HCT116 (cell line): ENCODE measurements at places on chromosomes 4 and X.

DNA sequence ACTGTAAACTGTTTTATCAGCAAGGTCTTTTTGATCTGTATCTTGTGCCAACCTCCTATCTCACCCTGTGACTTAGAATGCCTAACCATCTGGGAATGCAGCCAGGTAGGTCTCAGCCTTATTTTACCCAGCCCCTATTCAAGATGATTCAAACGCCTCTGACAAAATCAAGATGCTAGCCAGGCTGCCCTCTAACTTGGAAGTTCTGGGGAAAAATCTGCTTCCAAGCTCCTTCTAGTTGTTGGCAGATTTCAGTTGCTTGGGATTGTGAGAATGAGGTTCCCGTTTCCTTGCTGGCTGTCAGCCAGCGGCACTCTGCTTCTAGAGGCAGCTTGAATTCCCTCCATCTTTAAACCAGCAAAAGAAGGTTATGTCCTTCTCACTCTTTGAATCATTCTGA, 34.7 kb downstream of the LUZP4 start:
- DNase-seq, result no peak

DNA sequence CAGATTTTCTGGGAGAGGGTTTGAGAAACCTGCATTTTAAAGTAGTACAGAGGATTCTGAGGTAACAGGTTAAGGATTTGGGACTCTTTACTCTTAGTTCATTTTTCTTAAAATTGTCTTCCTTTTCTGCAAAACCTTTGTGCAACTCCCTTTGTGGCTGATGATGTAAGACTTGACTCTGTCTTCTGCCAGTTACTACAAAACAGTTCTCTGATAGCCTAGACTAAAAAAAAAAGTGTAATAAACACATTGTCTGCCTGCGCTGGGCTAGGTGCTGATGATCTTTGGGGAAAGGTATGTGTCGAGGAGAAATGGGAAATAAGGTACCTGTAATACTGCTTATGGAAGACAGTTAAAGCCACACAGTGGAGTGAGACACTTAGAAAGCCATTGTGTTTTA, 28.7 kb downstream of the IL13RA1 start:
- no peak for DNase-seq

- DNase-seq, result no peak
These were observed 39.9 kb upstream of the PCDH19 start for GRCh38 chrX:100449696-100450608.

GRCh38 chr4:26787461-26788340, 72.9 kb upstream of the STIM2 start:
- peak; percentile 70 for DNase-seq

- no peak for DNase-seq
These were observed 175.5 kb upstream of the ADGRL3 start for GRCh38 chr4:61024610-61025009.

DNA sequence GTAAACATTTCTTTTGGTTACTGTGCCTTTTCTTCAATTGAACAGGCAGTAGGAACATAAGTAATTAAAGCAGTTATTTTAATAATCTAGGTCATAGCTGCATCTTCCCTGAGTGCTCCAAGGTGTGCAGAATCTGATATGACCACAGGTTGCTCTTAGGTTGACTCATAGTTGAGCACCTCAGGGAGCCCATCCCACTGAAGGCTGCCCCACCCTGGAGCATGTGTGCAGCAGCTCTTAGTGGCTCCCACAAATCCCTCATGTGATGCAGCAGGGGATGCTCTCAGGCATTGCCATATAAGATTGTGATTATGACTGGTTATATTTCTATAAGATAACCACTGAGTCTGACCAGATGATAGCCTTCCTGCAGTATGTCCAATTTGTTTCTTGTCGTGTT, 72.3 kb downstream of the ZNF518B start:
- DNase-seq, result no peak

DNA sequence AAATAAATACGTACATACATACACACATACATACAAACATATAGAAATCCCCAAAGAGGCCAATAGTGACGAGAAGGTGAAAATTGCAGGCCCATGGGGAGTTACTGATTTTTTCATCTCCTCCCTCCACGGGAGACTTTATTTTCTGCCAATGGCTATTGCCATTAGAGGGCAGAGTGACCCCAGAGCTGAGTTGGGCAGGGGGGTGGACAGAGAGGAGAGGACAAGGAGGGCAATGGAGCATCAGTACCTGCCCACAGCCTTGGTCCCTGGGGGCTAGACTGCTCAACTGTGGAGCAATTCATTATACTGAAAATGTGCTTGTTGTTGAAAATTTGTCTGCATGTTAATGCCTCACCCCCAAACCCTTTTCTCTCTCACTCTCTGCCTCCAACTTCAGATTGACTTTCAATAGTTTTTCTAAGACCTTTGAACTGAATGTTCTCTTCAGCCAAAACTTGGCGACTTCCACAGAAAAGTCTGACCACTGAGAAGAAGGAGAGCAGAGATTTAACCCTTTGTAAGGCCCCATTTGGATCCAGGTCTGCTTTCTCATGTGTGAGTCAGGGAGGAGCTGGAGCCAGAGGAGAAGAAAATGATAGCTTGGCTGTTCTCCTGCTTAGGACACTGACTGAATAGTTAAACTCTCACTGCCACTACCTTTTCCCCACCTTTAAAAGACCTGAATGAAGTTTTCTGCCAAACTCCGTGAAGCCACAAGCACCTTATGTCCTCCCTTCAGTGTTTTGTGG, 180.7 kb downstream of the AR start:
- DNase-seq, result no peak

GRCh38 chr4:15677507-15677988, 4.1 kb upstream of the FAM200B start:
- DNase-seq, result peak; percentile 82

DNA sequence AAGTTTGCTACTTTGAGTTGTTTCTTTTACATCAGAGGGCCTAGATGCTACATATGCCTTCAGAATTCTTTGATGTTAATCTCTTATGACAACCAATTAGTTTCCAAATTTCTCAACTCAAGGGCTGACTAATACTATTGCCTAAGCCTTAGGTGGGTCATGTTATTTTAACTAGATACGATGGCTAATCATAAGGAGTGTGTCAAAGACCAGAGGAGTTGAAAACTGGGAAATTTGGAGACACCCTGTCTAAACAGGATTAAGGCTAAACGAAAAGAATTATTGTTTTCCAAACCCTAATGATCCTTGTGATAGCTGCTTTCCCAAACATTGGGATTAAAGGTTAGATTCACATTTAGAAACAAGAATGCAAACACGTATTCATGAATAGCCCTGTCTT, 228.5 kb downstream of the PCDH7 start:
- peak; percentile 90 for DNase-seq

DNA sequence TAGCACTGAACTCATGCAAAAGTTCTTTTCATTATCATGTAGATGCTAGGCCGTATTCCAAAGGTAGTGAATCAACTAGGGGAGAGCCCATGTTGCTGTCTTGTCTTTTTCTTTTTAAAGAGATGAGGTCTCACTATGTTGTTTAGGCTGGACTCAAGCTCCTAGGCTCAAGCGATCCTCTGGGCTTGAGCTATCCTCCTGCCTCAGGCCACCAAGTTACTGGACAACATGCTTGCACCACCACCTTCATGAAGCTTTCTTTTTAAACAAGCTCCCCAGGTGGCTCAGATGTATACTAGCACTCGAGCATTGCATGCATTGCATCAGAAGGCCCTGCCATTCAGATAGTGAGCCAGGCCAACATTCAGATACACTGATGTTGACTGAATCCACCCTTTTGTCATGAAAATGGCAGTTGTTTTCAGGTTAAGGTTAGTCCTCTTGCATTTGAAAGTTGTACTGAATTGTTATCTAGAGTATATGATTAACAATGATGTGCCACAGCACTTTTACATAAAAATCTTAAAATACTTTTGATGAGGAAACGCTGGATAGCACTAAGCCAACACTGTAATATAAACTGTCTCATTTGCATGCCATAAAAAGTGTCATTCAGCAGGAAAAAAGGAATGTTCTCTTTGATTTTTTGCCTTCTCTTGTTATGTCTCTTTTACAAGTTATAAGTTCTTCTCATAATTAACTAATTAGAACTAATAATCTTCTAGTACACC, 76.7 kb downstream of the FNIP2 start:
- DNase-seq, result no peak

DNA sequence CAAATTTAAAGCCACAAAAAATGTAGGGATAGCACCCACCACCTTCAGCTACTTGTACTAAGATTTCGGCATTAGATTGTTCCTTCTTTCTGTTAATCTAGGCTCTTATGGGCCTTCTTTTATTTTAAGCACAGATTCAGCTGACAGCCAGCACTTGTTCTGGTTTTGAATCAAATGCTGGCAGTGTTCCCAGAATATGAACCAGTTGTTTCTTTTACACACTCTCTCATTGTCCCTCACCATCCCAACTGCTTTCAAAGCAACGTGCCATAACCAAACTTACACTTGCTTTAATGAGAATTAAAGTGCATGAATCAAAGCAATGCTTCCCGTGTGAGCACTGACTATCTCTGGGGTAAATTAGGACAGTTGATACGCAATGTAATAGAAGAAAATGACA, 744.5 kb upstream of the FAM241A start:
- DNase-seq, result no peak

- DNase-seq, result no peak
These were observed 45.7 kb downstream of the MANBA start for GRCh38 chr4:102715057-102715456.

GRCh38 chr4:163781726-163782125, 287.2 kb downstream of the TMA16 start:
- no peak for DNase-seq

DNA sequence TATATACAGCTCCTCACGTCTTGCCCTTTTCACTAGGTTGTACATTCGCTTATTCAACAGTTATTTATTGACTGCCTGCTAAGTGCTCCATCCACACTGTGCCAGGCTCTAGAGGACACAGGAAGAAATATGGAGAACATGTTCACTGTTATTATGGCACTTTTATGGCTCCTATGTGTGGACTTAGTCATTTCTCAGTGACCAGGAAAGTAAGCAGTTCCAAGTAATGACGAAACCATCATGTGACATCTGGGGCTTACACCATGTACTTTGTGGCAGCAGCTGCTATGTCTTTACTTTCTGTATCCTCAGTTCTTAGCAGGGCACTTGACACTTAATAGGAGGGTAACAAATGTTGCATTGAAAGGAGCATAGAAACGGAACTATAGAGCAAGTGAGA, 278.0 kb downstream of the ANK2 start:
- no peak for DNase-seq

- DNase-seq, result no peak
These were observed 750 bp downstream of the ARMCX5 start for GRCh38 chrX:102599951-102600579.

DNA sequence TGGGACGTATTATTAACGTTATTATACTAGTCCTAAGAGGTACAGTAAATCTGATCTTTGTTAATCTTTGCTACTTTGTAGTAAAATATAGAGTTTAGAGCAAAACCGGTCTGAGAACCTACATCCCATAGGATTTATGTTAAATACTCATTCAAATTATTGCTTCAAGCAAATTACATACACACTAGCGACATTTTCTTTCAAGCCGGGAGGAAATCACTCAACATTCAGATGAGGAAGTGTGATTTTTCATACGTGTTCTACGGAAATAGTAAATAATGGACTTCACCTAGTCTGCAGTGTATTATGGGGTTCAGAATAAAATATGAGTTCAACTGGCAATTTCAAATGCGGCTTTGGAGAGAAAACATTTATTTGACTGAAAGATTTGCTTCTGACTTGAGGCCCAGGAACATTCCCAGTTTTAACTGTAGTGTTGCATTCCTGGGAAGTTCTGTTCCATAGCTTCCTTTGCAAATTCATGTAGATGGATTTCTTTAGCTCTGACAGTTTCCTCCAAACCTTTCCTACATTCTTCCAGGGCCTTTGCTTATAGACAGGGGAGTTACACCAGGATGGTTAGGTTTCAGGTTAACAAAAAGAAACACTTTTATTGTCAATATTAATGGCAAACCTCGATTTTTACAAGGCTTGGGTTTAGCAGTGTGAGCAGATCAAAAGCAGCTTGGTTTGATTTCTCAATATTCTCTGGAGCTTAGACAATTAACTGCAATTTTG, 5.3 kb upstream of the HAND2 start:
- no peak for DNase-seq

- DNase-seq, result no peak
These were observed 215.3 kb upstream of the FAM9B start for GRCh38 chrX:9249051-9249846.
